RPMI7951 (cell line): ENCODE measurements at places on chromosomes 12 and 14.

DNA sequence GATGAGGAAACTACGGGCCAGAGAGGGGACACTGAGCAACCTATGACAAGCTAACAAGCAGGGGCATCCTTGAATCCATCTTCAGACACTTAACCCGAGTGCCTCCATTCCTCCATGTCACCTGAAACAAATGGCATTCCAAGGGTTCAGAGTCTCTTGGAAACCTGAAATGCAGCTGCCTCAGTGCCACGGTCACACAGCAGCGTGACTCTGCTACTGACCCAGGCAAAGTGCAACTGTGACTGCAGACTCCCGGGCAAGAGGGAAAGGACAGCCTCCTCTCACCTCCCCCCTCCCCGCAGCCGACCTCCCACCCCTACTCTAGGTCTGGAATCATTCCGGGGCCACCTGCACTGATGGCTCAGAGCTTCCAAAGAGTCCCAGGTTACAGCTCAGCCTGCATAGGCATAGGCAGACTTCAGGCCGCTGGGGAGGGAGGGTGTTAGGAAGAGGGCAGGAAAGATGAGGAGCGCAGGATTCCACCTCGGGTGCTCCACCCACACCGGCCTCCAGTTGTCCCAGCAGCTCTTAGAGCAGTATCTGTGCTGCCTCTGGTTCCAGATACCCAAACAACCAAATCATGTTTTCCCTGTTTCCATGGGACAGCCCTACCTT, 53.2 kb downstream of the KCNK10 start:
- DNase-seq: no peak

GRCh38 chr14:34872822-34873588, 2.2 kb downstream of the BAZ1A start:
- DNase-seq: peak; percentile 2

DNA sequence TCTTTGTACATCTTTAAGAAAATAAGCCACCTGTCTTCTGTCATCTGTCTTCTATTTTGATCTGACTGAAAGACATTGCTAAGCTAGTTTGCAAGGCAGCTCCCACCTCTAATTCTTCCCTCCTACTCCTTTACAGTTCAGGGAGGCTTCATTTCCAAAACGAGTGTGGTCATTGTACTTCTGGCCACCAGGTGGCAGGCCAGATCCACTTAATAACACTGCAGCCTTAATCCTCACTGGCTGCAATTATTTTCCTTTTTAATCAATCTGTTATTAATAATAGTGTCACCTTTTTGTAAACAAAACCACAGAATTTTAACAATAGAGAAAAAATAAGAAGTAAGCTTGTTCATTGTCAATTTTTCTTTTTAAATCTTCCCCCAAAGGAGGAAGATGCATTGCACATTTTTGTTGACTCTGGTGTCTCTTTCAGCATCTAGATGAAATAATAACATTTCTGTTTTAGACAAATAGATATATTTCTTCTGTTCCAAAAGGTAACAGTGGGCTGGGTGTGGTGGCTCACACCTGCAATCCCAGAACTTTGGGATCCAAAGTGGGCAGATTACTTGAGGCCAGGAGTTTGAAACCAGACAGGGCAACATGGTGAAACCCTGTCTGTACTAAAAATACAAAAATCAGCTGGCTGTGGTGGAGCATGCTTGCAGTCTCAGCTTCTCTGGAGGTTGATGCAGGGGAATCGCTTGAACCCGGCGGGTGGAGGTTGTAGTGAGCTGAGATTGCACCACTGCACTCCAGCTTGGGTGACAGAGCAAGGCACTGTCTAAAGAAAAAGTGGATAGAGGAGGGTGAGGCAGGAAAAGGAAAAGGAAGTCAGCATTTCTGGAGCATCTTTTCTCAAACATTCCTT, 23.3 kb downstream of the GABARAPL1 start:
- peak; percentile 29 for DNase-seq

GRCh38 chr14:103770902-103771301, 55.3 kb downstream of the ZFYVE21 start:
- DNase-seq: no peak

GRCh38 chr12:116087399-116087798, 190.1 kb downstream of the MED13L start:
- DNase-seq: no peak

DNA sequence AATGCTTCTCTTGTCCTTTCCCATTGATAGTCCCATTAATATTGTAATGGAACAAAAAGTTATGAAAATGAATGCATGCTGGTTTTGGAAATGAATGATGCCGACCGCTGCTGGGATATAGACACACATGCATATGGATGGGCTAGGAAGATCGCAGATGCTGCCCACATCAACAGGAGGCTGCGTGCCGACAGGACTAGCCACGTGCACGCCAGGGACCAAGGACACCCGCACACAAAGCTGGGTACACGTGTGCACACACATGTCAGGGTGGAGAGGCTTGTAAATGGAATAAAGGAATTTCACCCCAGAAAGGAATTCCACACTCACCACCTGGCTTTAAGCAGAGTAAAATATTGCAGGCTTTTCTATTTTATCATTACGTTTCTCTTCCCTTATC, 153.8 kb upstream of the VASH1 start:
- no peak for DNase-seq

GRCh38 chr12:62210422-62210821, 49.8 kb upstream of the USP15 start:
- peak; percentile 33 for DNase-seq

DNA sequence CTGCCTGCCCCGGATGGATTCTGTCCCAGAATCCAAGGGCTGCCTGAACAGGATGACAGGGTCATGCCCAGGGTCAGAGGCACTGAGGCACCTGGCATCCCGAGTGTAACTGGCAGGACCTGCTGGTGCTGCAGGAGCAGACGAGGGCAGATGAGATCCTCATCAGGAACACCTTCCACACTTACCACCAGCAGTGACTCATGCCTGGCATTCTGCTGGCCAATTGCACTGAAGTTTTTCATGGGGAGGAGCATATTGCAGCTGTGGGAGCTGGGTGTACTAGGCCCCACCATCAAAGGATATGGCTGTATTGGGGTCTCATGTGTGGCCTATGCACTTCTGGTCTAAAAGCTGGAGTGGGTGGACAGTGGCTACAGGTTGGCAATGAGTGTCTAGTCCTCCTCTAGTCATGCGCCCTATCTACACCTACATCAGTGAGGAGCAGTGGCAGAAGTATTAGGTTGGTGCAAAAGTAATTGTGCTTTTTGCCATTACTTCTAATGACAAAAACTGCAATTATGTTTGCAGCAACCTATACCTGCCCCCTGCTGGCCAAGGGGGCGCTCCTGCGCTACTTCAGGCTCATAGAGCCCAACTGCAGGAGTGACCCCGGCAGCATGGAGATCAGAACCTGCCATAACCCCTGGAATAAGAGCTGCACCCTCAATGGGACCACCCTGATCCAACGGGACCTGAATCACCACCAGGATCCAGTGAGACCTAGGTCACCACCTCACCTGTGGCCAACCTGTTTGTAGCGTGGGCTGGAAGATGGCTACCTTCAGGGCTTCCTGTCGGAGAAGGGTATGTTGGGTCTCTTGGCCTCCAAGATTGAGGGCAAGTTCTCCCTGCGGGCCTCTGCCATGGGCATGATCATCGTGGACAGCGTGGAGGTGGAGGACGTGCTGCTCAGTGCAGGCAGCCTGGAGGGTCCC, 8.0 kb upstream of the C12orf42 start:
- no peak for DNase-seq

DNA sequence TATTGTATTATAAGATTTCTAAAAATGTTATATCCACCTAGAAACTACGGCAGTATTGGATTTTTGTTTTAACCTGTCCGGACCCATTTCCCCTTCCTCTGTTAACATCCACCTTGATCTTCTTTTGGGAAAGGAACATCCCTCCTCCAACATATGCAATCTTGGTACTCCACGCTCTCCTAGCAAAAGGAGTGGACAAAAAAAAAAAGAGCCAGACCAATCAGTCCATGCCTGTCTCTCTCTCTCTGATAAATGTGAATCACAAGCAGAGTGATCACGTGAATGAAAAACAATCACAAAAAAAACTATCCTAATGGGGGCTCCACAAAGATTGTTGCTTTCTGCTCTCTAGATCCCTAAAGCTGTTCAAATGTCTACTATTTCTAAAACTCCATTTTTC, 27.1 kb downstream of the OSBPL8 start:
- no peak for DNase-seq

DNA sequence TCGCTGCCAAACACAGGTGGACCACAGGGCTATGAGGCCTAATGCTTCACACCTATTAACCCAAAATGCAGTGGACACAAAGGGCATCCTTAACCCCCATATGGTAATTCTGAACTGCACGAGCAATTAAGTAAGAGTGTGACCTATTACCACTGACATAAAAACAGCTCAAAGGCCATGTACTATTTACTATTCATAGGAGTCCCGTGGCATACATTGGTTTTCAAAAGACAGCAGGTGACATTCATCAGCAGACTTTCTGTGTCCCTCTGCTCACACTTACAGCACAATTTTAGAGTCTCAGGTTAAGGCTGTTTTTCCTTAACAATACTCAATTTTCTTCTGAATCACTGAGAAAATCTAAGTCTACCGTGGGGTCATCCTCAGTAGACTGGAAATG, 23.1 kb upstream of the TMCC3 start:
- no peak for DNase-seq

DNA sequence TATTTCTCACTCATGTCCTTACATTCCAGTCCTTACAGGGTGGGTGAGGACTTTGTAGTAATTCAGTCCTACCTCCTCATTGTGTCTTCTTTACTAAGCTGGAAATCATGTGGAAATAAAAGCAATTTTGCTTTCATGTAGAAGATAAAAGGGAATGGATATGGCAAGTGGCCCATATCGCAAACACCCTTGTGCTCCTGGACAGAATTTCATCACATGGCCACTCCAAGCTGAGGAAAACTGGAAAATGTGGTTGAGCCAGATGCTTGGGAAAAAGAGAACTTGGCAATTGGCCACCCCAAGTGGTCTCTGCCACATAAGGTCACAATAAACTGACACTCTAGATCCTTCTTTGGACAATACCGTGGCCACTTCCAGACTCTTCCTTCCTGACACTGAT, 64.2 kb upstream of the IFNG-AS1 start:
- DNase-seq: peak; percentile 84

GRCh38 chr12:86727160-86727559, 471.0 kb upstream of the MGAT4C start:
- no peak for DNase-seq

DNA sequence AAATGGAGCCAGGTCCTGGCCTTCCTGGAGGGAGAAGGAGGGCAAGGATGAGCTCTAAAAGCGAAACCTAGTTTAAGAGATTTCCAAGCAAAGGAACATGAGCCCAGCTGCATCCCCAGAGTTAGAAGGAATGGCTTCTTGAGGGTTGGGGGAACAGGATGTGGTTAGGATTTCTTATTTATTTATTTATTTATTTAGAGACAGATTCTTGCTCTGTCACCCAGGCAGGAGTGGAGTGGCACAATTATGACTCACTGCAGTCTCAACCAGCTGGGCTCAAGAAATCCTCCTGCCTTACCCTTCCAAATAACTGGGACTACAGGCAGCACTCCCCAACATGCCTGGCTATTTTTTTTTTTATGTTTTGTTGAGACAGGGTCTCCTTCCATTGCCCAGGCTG, 25.3 kb upstream of the TMEM106C start:
- peak; percentile 82 for DNase-seq

DNA sequence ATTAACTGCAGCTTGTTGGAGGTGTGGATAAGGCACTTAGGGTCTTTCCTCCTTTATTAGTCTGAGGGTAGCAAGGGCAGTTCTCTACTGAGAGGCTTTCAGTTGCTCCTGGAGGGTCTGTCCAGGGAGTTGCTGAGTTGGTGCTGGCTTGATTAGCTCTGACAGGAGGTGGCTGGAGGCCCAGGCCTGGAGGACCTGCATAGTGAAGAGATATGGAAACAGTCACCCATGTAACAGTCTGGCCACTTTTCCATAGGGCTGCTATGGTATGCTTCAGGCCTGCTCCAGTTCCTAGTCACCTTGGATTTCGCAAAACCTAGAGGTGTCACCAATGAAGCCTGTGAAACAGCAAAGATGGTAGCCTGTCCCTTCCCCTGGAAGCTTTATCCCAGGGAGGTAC, 143.3 kb upstream of the SLC38A2 start:
- no peak for DNase-seq

DNA sequence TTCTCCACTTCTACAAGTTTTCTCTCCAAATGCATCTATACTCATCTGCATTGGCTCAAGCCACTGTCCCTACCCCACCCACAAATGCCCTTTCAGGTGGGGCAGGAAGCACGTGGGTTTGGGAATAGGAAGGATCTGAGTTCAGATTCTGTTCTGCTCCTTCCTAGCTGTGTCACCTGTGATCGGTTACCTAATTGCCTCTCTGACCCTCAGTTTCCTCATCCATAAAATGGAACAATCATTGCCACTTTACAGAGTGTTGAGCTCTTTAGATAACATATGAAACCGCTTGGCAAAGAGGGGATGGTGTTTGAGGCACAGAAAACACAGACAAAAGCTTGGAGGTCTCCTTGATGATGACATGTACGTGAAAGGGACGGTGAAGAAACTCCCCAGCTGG, 34.5 kb downstream of the FOXN3 start:
- no peak for DNase-seq

DNA sequence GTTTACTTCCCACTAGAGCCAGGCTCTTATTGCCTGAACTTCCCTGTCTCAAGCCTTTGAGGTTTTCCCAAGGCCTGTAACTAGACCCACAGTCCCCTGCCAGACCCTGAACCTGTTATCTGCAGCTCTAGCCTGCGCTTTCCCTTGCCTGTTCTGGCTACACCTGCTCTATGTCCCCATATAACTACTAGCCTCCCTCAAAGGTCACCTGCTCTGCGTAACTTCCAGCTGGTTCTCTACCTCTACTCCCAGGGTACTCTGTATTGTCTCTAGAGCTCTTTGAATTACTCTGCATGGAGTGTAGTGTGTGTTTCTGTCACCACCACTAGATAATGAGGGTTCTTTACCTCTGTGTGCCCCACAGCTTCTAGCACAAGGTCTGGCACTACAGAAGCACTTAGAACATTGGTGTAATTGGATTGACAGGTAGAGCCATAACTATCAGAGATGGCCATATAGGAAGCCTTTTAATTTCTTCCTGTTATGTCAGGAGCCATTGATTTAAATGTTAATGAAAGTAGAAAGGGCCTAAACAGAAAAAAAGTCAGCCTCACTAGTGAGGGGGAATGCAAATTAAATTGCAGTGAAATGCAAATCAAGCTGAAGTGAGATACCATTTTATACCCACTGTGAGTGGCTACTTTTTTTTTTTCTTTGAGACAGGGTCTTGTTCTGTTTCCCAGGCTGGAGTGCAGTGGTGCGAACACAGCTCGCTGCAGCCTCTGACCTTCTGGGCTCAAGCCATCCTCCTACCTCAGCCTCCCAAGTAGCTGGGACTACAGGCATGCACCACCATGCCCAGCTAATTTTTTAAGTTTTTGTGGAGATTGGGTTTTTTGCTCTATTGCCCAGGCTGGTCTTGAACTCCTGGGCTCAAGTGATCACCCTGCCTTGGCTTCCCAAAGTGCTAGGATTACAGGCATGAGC, 47.8 kb downstream of the EID3 start:
- DNase-seq: no peak

DNA sequence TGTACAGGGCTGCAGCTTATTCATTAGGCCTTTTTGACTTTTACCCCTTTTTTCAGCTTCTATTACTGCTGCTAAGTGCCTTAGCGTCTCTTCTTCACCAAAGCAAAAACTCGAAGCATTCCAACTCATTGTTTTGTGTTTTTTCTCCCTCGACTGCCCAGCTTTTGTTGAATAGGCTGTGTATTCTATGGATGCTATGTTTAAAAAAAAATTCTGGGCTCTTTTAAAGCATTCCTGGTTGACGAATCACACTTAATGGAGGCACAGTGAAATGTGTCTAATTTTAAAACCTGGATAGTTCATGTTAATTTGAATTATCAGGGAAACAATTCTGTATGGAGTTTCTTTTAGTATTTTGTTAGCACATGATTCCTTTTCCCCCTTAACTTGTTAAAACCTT, 29.7 kb downstream of the KTN1 start:
- DNase-seq: peak; percentile 47

GRCh38 chr12:117884161-117884560, 84.6 kb downstream of the KSR2 start:
- no peak for DNase-seq
